ENCODE measurements at places on chromosomes 11 and 22.

- DNase-seq, result peak; percentile 93
Observed at GRCh38 chr11:1298695-1299492, 10.5 kb downstream of the TOLLIP start.

- DNase-seq, result peak; percentile 53
Observed at GRCh38 chr11:44972746-44973435, 22.2 kb upstream of the TP53I11 start.

DNA sequence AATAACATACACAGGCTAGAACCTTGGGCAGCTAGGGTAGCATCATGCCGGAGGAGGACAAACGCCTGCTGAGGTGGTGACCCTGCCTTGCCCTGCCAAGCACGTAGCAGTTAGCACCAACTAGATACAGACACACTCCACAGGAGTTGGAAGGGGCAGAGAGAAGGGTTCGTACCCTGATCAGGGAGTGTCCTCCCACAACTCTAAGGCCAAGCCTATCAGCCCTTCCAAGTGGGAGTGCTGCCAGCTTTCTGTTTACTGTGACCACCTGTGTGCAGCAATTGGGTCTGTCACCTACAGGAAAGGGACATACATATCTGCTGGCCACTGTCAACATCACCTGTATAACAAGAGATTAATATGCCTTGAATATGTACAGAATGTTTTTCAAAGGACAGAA is 1.9 kb upstream of the THAP7 start:
- DNase-seq, result no peak

DNA sequence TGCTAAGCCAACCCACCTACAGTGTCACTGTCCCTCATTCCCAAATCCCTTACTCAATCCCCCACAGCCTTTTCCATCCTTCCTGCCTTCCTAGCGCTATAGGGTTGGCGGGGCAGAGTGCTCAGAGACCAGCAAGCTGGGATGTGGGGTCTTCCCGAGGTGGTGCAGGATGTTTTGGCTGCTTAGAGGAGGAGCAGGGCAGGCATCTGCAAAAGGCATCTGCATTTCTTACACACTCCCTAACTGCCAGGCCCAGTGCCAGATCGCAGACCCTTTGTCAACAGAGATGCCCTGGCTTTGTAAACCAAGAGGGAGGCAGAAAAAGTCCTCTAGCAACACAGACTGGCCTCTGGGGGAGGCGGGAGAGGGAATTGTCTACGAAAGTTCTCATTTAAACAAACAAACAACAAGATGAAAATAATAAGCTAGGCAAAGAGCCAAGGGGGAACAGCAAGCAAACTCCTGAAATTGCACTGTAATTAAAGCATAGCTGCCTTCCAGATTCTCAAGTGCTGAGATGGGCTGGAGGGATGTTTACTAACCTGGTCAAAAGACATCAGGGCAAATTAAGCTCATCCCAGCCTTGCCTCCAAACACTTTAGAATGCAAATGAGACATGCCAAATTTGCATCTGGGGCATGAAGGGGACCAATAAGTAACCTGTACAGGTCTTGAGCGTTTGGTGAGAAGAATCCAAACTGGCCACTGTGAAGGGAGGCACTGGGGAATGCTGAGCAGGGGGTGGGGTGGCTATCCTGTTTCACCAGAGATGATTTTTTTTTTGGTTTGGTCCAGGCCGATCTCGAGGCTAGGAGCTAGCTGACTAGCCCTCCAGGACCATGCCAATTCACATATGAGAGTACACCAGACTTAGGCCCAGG is 38.1 kb upstream of the ADA2 start:
- no peak for DNase-seq

- DNase-seq, result no peak
Observed at GRCh38 chr11:114054806-114055205, 4.7 kb upstream of the ZBTB16 start.

- no peak for DNase-seq
Observed at GRCh38 chr11:16001899-16002426, 354.4 kb downstream of the SOX6 start.
